ENCODE measurements at places on chromosomes 5 and 9.

DNA sequence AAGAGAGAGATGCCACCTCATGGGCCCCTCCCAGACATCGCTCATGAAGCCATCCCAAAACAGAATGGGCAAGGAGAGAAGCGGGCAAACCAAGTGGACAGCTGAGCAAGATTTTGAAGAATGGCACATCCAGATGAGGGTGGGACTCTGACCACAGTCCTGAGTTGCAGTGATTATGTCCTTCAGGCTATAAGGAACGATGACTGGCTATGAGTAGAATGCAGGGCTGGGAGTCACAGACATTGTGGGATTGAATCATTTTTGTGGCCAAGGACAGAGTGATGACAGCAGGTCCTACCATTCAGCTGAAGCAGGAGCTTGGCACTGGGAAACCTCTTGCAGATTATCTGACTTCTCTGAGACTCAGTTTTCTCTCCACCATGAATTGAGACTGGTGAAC lies 245.7 kb upstream of the SLC30A5 start:
- DNase-seq = no peak

DNA sequence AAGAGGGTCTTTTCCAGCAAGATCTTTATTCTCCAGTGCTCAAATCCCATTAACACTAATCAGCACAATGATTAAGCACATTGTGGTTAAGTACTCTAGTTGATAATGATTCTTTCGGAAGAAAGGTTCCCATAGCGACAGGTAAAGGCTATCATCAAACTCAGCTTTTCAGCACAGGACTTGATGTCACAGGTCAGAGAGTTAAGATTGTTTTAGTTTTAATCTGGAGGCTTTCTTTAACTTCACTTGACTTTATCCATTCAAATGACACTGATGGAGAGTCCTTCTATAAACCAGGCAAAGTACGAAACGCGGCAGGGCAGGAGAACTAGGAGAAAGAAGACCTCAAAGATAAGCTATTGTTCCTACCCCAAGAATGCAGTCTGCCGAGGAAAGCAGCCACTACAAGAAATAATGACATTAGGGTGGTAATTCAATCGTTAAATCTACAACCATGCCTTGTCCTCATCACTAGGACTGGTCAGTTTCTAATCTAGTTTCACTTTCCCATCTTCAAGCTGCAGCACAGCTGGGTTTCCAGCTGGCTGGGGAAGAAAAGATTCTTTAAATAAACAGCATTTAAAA lies 4.6 kb downstream of the NRG2 start:
- DNase-seq = no peak

GRCh38 chr5:93717162-93717561 lies 24.2 kb downstream of the POU5F2 start:
- DNase-seq = no peak

DNA sequence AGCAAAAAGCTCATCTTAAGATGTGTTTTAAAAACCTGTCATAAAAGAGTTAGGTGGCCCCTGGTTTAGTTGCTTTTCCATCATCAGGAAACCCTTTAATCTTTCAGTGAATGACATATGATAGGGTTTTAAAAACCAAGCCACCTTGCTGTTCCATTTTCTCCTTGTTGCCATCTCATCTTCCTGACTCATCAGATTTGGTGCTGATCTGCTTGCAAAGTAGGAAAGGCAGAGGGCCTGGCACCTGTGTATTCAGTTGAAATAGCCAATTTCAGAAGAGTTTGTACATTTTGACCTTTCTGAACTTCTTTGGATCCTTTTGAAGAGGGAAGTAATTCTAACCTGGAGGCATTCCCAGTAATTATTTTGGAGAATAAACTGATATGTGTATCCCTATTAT lies 272.7 kb downstream of the CD180 start:
- DNase-seq = no peak

DNA sequence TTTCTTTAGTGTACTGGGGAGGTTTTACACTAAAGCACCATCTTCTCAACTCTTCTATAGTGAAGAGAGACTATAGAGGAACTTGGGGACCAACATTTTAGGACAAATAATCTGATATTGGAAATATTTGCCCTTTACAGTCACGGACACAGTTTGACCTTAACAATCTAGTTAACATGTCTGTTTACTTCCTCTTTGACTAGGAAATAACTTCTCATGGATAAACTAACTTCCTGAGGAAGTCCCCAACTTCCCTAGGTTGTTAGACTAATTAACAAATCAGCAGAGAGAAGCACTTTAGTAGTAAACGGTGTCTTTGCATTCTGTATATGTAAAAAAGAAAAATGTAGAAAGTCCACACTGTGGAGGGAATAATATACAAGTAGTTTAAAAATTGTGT lies 127.7 kb downstream of the FBXL7 start:
- no peak for DNase-seq

GRCh38 chr9:76502746-76503145 lies 43.8 kb downstream of the GCNT1 start:
- DNase-seq = no peak

DNA sequence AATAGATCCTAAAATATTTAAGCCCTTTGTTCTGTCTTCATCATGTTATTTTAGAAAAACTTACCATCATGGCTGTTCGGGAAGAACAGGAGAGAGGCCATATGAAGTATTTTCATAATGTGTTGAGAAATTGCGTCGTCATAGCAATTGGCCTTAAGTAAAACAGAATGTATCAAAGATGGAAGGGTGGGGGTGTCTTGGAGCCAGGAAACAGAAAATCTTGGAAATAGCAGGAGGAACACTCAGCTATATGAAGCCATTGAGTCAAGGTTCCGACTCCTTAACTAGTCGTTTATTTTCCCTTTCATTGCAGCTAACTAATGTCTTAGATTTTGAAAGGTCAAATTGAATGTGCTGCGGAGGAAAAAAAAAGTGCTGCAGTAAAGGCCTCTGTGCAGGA lies 1.3 kb downstream of the SPTAN1 start:
- DNase-seq = no peak

DNA sequence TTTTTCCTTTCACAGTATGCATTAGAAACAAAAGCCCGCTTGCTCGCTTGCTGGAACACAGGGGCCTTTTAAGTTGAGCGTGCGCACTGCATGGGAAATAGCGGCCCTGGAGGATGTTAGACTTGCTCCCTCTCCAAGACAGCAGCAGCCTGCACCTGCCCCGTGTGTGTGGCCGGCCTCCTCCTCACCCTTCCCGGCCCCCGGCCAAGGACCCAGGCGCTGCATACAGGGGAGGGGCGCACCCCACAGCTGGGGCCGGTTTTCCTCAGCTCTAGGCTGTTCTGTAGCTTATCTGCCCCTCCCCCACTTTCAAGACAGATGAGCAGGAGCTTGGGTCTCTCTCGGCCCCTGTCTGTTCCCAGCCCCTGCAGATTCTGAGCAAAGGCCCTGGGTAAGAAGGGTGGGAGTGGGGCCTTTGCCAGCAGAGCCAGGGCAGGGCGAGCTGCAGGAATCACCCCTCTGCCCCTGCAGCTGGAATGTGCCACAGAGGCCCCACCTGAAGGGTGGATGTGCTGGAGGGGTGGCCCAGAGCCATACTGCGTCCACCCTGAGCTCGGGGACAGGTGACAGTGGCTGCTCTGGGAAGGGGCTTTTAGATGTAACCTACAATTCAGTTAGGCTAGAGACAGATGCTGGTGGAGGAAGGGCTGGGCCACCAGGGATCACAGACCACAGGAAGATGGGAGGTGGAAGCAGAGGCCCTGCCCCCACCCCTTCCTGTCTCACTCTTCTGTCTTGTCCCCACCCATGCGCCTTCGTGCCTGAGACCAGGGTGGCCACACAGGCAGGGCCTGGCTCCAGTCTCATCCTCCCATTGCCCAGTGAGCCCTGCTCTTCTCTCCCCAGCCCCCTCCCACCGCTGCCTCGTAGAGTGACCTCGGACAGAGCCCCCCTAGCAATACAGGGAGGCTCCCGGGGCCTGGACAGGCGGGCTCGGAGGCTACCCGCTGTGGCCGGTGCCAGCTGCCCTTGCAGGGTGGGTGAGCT lies 132.4 kb downstream of the DAB2IP start:
- DNase-seq = no peak

GRCh38 chr5:97854871-97855762 lies 672.1 kb upstream of the RIOK2 start:
- no peak for DNase-seq

DNA sequence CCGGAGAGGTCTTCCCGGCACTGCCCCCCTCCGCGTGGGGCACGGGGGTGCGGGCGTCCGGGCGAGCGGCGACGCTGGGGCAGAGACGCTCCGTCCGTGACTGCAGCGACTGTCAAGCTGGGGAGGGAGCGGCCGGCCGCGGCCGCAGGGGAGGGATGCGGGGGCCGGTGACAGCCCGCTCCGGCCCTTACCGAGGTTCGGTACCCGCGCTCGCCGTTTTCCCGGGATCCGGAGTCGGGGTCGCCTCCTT lies 400 bp downstream of the KDM4C start:
- DNase-seq = no peak

- DNase-seq = no peak
Measured at GRCh38 chr5:143775258-143775657, 36.7 kb upstream of the HMHB1 start.

- no peak for DNase-seq
Measured at GRCh38 chr5:125890511-125890931, 532.7 kb upstream of the GRAMD2B start.

GRCh38 chr5:1111727-1112289 lies at the start of gene SLC12A7:
TSS of gene SLC12A7 (minus strand) at chr5:1112063. CDS start at chr5:1111991, 72 bp downstream.
- peak; percentile 60 for DNase-seq

DNA sequence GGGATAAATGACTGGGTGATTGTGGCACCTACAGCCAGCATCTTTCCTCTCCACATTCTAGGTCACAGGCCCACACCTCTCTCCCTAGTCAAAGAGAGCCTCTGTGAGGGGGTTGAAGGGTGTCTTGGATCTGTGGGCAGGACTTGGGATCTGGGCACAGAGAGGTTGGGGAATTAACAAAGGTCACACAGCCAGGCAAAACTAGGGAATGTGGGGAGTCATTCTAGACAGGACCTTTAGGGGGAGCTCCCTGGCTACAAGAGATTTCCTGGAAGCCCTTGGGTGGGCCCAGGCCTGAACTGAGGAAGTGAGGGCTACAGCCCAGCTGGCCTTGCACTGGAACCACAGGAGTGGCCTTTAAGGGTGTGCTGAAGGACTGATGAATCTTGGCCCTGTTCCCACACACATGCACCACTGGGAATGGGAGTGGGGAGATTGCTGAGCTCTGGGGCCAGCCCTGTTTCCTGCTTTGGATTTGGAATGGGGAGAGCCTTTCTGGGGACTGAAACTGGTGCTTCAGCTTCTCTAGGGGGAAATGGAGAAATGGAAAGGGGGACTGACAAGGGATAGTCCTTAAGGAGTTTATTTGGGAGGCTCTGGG lies 12.4 kb upstream of the CXXC5 start:
- no peak for DNase-seq

GRCh38 chr5:1511651-1512540 lies 11.9 kb downstream of the LPCAT1 start:
- DNase-seq = peak; percentile 2

Measured in activated gamma-delta T cell treated with Interleukin-2 at 50 U/mL for 16 hours (primary cell).